ENCODE measurements at places on chromosomes 2 and 18. TPM values are rescaled to one million over a fixed set of nuclear protein-coding genes. Genes with fewer than 3 reads are reported as not detected.

The IL1B gene
- total RNA-seq, result 4.1 TPM

The CD8B2 gene
- total RNA-seq, result not detected

The NOL4 gene
- not detected for total RNA-seq

The SLC14A1 gene
- total RNA-seq, result not detected

The SERPINB11 gene
- not detected for total RNA-seq

The ALK gene
- not detected for total RNA-seq

The ALPI gene
- total RNA-seq, result not detected

The CPO gene
- not detected for total RNA-seq

The FBXO15 gene
- not detected for total RNA-seq

The VAPA gene
- 198 TPM for total RNA-seq

The GLI2 gene
- total RNA-seq, result 0.39 TPM

The CAVIN2 gene
- total RNA-seq, result 249 TPM

The ANKRD29 gene
- total RNA-seq, result 1.5 TPM

The ZNF397 gene
- 2.3 TPM for total RNA-seq

The LYPD6 gene
- 3.9 TPM for total RNA-seq

The VIL1 gene
- total RNA-seq, result not detected

The RBKS gene
- 1.0 TPM for total RNA-seq

The KYNU gene
- total RNA-seq, result 7.9 TPM

The ABCB11 gene
- total RNA-seq, result 0.05 TPM

The KCNS3 gene
- total RNA-seq, result 4.8 TPM

The SERPINB7 gene
- total RNA-seq, result not detected

The ANTXR1 gene
- 1.5 TPM for total RNA-seq

The COL3A1 gene
- 2.6 TPM for total RNA-seq

The CCL20 gene
- 6.5 TPM for total RNA-seq

The GALNT1 gene
- total RNA-seq, result 101 TPM

The TPO gene
- not detected for total RNA-seq

The DAPL1 gene
- total RNA-seq, result not detected

The NDUFS1 gene
- total RNA-seq, result 103 TPM

The SPHKAP gene
- not detected for total RNA-seq

The SLC4A3 gene
- total RNA-seq, result not detected

The MBOAT2 gene
- total RNA-seq, result 7.3 TPM

The ADRA2B gene
- not detected for total RNA-seq

The CYP26B1 gene
- total RNA-seq, result 19.7 TPM

The PPP4R1 gene
- 89.2 TPM for total RNA-seq

The ANKRD30B gene
- not detected for total RNA-seq

The CYP27C1 gene
- not detected for total RNA-seq

The POTEI gene
- total RNA-seq, result 0.05 TPM

The METTL8 gene
- 29.6 TPM for total RNA-seq

The LHCGR gene
- not detected for total RNA-seq

The POTEJ gene
- not detected for total RNA-seq

The ERMN gene
- not detected for total RNA-seq

The TMEM87B gene
- total RNA-seq, result 23.4 TPM

The SP100 gene
- 119 TPM for total RNA-seq

The PROKR1 gene
- total RNA-seq, result not detected
